ENCODE measurements at places on chromosomes 7 and 10. TPM values are rescaled to one million over a fixed set of nuclear protein-coding genes. Genes with fewer than 3 reads are reported as not detected.

HOGA1 gene
- total RNA-seq = 0.26 TPM

NME8 gene
- not detected for total RNA-seq

WEE2 gene
- 0.11 TPM for total RNA-seq

CUZD1 gene
- 0.17 TPM for total RNA-seq

CTTNBP2 gene
- 0.77 TPM for total RNA-seq

NPFFR1 gene
- total RNA-seq = not detected

AGAP6 gene
- 2.1 TPM for total RNA-seq

CDK6 gene
- total RNA-seq = 39.8 TPM

LIPM gene
- not detected for total RNA-seq

TMEM176B gene
- total RNA-seq = not detected

BAMBI gene
- total RNA-seq = 2.7 TPM

XPNPEP1 gene
- 193 TPM for total RNA-seq

EN2 gene
- under 0.01 TPM for total RNA-seq
